A375 (cell line): ENCODE measurements at places on chromosomes 16 and 17. TPM values are rescaled to one million over a fixed set of nuclear protein-coding genes. Genes with fewer than 3 reads are reported as not detected.

The ACAP1 gene
- 2.5 and 5.1 TPM in 2 replicates for total RNA-seq

The KRTAP17-1 gene
- not detected in 2 replicates for total RNA-seq

The BEAN1 gene
- not detected in 2 replicates for total RNA-seq

The KCNAB3 gene
- 2.0 and 4.4 TPM in 2 replicates for total RNA-seq

The RNF227 gene
- 3.0 and 4.1 TPM in 2 replicates for total RNA-seq
